ENCODE measurements at places on chromosomes 5 and 9. TPM values are rescaled to one million over a fixed set of nuclear protein-coding genes. Genes with fewer than 3 reads are reported as not detected.
A peak's percentile ranks its signal among the peaks of the same experiment; 100 is the strongest.

DNA sequence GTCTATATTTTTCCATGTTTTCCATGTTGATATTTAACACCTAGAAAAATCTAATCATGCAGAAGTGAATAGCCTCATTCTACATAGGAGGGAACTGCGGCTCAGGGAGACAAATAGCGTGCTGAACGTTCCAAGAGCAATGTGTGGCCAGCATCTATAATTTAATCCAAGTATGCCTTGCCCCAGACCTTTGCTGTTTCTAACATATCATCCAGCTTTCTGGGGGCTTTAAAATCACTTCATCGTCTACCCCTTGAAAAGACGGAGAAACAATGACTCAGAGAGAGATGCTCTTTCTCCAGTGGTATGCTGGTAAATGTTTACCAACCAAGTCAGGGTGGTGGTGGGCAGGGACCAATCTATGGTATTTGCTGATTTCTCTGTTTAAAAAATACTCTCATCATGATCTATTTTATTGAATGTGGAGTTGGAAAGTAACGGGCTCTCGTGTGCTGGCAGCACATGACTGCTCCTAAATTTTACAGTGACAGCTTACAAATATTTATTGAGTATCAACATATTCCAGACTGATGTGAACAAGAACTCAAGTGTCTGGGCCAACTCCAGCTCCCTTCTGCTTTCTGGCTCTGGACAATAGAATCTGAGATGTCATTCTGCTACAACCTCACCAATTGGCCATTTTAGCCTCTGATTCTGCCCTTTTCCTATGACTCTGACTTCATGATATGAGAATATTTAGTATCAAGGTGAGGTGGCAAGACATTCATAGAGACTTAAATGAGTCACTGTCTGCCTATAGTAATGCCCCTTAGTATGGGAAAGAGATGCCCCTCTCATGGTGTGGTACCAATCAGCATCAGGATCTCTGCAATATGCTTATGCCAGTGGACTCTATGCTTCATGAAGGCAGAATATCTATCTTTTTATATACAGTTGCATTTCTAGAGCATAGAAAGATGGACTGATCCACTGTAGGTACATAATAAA, 407.4 kb upstream of the TNC start:
- DNase-seq, result no peak

GRCh38 chr5:125160787-125161502, 414.5 kb upstream of the ZNF608 start:
- peak; percentile 16 for DNase-seq

- DNase-seq, result no peak
These were observed 122.0 kb upstream of the RANBP3L start for GRCh38 chr5:36423578-36424307.

Gene CDH12
- not detected for total RNA-seq

GRCh38 chr5:121707178-121707577, 144.5 kb upstream of the FTMT start:
- no peak for DNase-seq

GRCh38 chr5:65117525-65117924, 348.8 kb downstream of the CWC27 start:
- no peak for DNase-seq

GRCh38 chr5:68126886-68127285, 88.7 kb upstream of the PIK3R1 start:
- DNase-seq, result no peak

DNA sequence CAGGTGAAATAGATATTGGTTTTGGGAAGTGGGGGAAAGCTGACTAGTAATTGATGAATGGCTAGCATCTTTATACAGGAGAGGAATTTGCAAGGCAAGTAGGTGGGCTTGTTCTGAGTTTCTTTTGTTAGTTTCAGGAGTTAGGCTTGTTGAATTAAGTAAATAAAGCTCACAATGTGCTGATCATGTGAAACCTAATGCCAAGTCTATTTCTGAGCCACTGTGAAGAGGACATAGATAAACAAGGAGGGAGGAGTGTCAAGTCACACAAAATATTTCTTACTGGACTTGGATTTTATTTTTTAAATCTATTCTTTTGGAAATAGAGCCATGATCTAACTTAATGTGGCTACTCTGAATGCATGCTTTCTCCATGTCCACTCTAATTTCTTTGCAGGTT, 19.9 kb downstream of the GDA start:
- no peak for DNase-seq

Gene IL4
- not detected for total RNA-seq

- no peak for DNase-seq
These were observed 42.7 kb downstream of the NSD1 start for GRCh38 chr5:177176175-177176711.

Gene IFNA21
- not detected for total RNA-seq

Gene ADAMTS2
- total RNA-seq, result 9.0 TPM

Gene EGR1
- total RNA-seq, result 28.5 TPM

- DNase-seq, result no peak
These were observed 3.4 kb upstream of the ROPN1L start for GRCh38 chr5:10438301-10438700.

Gene CYSRT1
- 2.9 TPM for total RNA-seq

GRCh38 chr9:133809335-133809734, 71.2 kb upstream of the SARDH start:
- DNase-seq, result no peak

Gene TMEM252
- not detected for total RNA-seq

DNA sequence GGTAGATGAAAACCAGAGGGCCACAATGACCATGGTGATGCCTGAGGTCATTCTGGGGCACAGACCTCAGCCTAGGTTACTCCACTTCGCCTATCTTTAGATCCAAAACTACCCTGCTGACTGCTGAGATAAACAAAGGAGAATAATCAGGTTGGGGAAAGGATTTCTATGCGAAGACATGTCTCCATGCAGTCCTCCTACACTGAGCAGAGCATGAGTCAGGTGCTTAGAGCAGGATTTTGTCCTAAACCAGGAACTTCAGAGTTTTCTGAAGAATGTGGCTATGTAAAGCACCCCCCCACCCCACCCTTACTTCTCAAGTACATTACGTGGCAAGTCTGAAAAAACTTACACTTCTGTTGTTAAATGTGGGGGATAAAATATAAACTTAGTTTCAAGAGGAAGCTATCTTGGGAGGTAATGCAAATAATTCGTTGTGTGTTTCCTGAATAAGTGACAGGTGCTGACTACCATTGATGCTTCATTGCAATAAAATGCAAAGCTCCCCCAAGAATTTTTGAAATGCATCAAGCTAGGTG, 19.4 kb downstream of the PDCD1LG2 start:
- DNase-seq, result no peak

DNA sequence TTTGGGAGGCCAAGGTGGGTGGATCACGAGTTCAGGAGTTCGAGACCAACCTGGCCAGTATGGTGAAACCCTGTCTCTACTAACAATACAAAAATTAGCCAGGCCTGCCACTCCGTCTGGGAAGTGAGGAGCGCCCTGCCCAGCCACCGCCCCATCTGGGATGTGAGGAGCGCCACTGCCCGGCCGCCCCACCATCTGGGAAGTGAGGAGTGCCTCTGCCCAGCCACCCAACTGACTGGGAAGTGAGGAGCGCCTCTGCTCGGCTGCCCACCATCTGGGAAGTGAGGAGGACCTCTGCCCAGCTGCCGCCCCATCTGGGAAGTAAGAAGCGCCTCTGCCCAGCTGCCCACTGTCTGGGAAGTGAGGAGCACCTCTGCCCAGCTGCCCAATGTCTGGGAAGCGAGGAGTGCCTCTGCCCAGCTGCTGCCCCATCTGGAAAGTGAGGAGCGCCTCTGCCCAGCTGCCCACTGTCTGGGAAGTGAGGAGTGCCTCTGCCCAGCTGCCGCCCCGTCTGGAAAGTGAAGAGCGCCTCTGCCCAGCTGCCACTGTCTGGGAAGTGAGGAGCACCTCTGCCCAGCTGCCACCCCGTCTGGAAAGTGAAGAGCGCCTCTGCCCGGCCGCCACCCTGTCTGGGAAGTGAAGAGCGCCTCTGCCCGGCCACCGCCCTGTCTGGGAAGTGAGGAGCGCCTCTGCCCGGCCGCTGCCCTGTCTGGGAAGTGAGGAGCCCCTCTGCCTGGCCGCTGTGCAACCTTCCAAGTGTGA, 5.3 kb downstream of the ALDH7A1 start:
- no peak for DNase-seq

GRCh38 chr9:90219548-90220118, 423.0 kb downstream of the DIRAS2 start:
- peak; percentile 75 for DNase-seq

DNA sequence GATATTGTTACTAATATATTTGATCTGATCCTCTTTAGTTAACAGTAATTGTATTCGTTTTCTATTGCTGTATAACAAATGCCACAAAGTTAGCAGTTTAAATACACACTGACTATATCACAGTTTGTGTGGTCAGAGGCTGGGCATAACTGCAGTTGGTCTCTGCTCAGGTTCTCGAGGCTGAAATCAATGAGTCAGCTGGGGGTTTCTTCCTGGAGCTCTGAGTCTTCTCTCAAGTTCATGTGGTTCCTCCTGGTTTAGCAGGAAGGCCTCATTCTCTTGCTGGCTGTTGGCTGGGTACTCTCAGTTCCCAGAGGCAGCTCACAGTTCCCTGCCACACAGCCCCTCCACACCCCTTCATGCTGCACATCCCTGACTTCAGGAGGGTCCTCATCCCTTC, 20.7 kb downstream of the COL23A1 start:
- no peak for DNase-seq

- DNase-seq, result no peak
These were observed 143.8 kb downstream of the PALM2AKAP2 start for GRCh38 chr9:109923806-109924205.
